Kidney (tissue), 22 donors: ENCODE measurements at places on chromosomes 3 and 15. TPM values are rescaled to one million over a fixed set of nuclear protein-coding genes. Genes with fewer than 3 reads are reported as not detected.

Gene LRRN1
- 0.41 TPM for polyA plus RNA-seq

DNA sequence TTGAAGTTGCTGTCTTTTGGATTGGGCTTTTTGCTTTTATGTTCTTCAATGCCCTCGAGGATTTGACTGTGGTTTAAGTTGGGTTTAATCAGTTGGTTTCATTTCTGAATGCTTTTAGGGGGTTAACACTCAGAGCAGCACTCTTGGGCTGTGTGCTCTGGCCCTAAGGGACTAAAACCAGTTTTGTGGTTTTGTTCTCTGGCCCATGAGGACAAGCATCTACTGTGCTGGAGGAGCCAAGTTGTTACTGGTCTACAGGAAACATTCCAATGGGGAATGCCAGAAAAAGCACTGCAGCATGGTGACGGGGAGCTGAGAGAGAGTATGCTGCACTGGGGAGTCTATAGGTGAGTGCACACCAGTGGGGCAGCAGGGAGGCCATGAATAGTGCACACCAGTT is 596.9 kb downstream of the ZBBX start:
- H3K27me3 ChIP-seq = no peaks in the 10 kb centered on the region
- H3K27ac ChIP-seq = no peak overlapping the region
- no peaks in the 10 kb centered on the region for H3K4me1 ChIP-seq
- no peak overlapping the region for H3K4me3 ChIP-seq
- H3K36me3 ChIP-seq = no peaks in the 10 kb centered on the region

Gene SMCO1
- polyA plus RNA-seq = not detected

DNA sequence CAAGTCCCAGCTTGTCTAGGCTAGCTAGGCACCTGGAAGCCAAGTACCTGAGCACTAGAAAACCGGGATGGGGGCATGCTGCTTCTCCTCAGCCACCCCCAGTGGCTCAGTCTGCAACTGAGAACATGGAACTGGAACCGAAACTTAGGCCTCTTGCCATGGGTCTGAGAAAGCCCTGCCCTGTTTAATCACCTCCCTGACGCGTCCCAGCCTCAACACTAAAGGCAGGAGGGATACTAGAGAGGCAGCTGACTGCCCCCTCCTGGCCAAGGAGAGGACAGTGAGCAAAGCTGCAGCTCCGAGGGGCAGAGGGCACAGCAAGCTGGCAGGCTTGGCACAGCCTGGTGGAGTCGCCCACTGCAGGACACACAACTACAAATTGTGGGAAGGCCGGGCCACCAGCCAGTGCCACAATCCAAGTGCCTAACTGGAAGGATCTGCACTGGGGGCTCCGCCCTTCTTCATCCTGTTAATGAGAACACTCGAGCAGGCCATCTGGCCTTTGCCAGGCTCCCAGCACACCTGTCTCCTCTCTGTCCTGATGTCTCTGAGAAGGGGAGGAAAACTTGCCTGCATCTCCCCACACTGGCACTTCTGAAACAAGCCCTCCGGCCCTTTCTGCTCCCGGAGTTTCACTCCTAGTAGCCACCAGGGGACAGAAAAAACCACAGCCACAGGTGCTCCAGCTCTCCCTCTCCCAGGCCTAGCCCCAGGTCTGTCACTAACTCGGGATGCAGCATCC is 53.7 kb downstream of the BDH1 start:
- DNase-seq = no peak
- no peak overlapping the region for H3K4me3 ChIP-seq
- H3K27me3 ChIP-seq = no peaks in the 10 kb centered on the region
- H3K4me1 ChIP-seq = no peaks in the 10 kb centered on the region

GRCh38 chr3:101255441-101255840 is 64.9 kb downstream of the IMPG2 start:
- DNase-seq = no peak
- no peak overlapping the region for H3K4me3 ChIP-seq
- H3K36me3 ChIP-seq = no peaks in the 10 kb centered on the region
- H3K27ac ChIP-seq = no peak overlapping the region

Gene IMPG2
- 0.15 TPM for polyA plus RNA-seq

Gene XIRP1
- not detected for polyA plus RNA-seq

Gene CPEB1
- 1.6 TPM for polyA plus RNA-seq

DNA sequence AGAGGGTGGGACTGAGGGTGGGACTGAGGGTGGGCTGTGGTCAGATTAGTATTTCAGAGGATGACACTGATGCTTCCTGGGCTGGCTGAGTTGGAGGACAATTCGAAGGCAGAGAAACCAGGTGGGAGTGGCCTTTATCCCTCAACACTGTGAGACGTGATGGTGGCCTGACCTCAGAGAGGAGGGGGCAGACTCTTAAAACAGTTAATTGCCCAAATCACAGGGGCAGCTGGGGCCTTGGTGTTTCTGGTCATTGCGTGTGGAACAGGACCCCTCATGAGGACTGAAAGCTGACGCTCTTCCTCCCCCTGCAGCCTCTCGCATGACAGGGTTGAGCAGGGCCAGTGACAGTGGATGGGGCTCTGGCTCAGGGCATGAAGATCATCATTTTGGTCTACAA is 18.7 kb downstream of the DNASE1L3 start:
- no peaks in the 10 kb centered on the region for H3K36me3 ChIP-seq
- H3K27ac ChIP-seq = no peak overlapping the region
- H3K4me1 ChIP-seq = no peaks in the 10 kb centered on the region

GRCh38 chr3:70120357-70120966 is 120.9 kb downstream of the SAMMSON start:
- H3K4me1 ChIP-seq = no peaks in the 10 kb centered on the region
- H3K4me3 ChIP-seq = no peak overlapping the region
- no peaks in the 10 kb centered on the region for H3K36me3 ChIP-seq
- DNase-seq = peak; percentile 16

DNA sequence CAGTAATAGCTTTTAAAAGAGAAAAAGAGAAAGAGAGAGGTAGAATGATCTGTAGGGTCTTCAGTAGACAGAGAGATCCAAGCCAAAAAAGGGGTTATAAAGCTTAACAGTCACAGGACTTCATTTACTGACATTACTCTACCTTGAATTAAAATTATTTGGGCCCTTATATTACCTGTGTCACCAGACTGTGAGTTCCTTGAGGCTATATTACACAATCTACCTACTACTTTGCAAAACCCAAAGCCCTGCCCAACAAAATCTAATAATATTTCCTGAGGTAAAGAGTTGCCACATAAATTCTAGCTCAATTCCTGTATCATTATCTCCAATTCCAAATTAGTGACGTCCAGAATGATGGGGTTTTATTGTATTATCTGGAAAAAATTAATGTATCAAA is 1.9 kb downstream of the UBR1 start:
- peaks cover 6% of the 10 kb centered on the region for H3K4me1 ChIP-seq
- peaks cover 5% of the 10 kb centered on the region for H3K36me3 ChIP-seq
- no peak overlapping the region for H3K27ac ChIP-seq
- DNase-seq = no peak
- no peak overlapping the region for H3K4me3 ChIP-seq
- no peaks in the 10 kb centered on the region for H3K27me3 ChIP-seq

DNA sequence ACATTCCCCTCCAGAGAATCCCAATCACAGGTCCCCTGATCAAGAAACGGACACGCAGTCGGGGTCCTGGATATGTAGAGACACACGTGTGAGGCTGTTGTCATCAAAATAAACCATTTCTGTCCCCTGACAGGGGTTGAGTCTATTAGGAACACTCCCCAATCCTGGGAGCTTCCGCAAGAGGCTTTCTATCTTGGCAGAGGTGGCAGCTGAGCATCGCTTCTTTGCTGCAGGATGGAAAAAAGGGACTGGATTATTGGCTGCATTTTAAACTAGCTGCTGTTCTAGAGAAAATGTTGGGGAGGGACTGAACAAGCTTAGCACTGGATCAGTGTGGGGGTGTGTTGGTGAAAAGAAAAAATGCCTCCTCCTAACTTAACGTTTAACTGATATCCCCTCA is 2.5 kb upstream of the CNTN4 start:
- H3K27ac ChIP-seq = no peak overlapping the region
- no peaks in the 10 kb centered on the region for H3K36me3 ChIP-seq
- H3K4me3 ChIP-seq = no peak overlapping the region
- DNase-seq = peak; percentile 16

Gene ZNF501
- polyA plus RNA-seq = 1.5 TPM

- no peak overlapping the region for H3K27ac ChIP-seq
- no peaks in the 10 kb centered on the region for H3K4me1 ChIP-seq
- no peak overlapping the region for H3K4me3 ChIP-seq
- H3K36me3 ChIP-seq = no peaks in the 10 kb centered on the region
These were observed 58.2 kb downstream of the KCNH8 start for GRCh38 chr3:19206540-19206939.

Gene DPPA2
- polyA plus RNA-seq = not detected

GRCh38 chr3:46485779-46486175 is 12.0 kb upstream of the RTP3 start:
- DNase-seq = peak; percentile 42
- H3K27me3 ChIP-seq = no peaks in the 10 kb centered on the region
- H3K4me3 ChIP-seq = no peak overlapping the region
- no peaks in the 10 kb centered on the region for H3K36me3 ChIP-seq

DNA sequence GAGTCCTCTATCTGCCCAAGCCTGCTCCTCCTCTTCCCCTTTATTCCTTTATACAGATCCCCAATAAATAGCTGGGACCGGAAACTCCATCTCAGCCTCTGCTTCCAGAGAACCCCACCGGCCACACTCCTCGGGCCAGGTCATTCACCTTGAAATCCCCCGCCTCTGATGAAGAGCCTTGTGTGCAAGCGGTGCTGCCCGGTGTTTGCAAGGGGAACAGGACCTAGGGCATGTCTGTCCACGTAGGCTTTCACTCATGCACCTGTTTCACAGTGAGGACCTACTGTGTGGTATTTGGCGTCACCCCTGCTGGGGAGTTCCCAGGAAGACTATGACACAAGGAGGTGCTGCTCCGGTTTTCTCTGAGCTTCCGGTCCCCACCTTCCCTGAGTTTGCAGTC is 54.0 kb downstream of the WNT7A start:
- H3K4me3 ChIP-seq = no peak overlapping the region
- DNase-seq = no peak
- no peaks in the 10 kb centered on the region for H3K36me3 ChIP-seq

DNA sequence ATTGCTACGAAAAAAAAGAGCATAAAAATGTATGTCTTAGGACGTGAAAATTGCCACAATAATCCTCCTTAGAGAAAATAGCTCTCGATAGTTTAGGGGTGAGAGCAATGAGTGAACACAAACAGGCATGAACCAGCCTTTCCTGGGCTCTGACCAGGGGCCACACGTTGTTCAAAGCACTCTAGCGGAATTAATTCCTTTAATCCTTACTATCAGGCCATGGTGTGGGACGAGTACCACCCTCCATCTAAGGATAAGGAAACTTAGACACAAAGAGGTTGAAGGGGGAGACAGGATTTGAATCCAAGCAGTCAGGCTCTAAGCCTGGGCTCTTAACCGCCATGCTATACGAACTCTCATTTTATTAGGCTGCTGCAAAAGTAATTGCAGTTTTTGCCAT is 81.9 kb upstream of the CACNA2D3 start:
- no peak overlapping the region for H3K4me3 ChIP-seq
- H3K27ac ChIP-seq = no peak overlapping the region
- DNase-seq = no peak
- no peaks in the 10 kb centered on the region for H3K27me3 ChIP-seq
- no peaks in the 10 kb centered on the region for H3K4me1 ChIP-seq
- no peaks in the 10 kb centered on the region for H3K36me3 ChIP-seq

Gene PKM
- polyA plus RNA-seq = 799 TPM

Gene BFSP2
- 0.86 TPM for polyA plus RNA-seq

- no peaks in the 10 kb centered on the region for H3K4me1 ChIP-seq
- peak overlapping the region; percentile 23 for H3K27ac ChIP-seq
- H3K27me3 ChIP-seq = no peaks in the 10 kb centered on the region
- no peak overlapping the region for H3K4me3 ChIP-seq
- H3K36me3 ChIP-seq = no peaks in the 10 kb centered on the region
- no peak for DNase-seq
These were observed 15.0 kb upstream of the GNAI2 start for GRCh38 chr3:50221051-50221410.

DNA sequence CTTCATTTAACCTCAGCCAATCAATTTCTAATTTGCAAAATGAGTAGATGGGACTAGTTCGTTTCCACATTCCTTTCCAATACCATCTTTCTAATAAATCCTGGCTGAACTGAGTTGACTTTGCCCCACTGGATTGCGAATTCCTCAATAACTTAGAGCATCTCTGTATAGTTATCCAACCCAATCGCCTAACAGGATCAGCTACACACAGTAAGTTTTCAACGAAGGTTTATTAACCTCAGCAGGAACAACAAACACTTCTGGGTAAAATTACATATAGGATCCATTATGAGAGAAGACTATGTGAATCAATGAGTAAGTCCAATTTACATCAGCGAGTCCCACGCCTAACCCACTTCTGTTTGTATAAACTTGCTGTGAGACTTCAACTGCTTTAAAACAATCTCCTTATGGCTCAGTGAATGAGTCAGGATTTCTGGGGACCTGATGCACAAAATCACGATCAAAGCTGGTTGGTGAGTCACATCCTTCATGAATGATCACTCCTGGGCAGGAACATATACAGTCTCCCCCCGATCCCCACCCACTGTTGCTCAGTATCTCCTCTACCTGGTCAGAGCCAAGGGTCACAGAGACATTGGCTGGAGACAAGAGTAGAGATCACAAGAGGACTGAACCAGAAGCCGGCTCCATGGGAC is 142.8 kb downstream of the EDEM1 start:
- no peak for DNase-seq
- H3K36me3 ChIP-seq = no peaks in the 10 kb centered on the region
- H3K27me3 ChIP-seq = no peaks in the 10 kb centered on the region

DNA sequence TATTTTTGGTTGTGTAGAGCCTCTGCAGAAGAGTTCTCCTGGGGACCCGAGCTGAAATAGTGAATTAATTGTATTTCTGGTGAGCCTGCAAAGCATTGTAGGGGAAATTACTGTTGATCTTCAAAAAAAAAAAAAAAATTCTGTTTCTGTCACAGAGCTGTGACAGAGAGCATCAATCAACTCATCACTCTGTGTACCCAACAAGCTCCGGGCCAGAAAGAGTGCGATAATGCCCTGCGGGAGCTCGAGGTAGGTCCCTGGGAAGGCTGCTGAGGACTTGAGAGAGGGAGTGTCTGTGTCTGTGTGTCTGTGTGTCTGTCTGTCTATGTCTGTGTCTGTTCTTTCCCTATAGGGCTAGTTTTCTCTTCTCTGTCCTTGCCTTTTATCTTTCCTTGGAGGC is 294.4 kb upstream of the TPM1 start:
- no peak for DNase-seq
- H3K4me3 ChIP-seq = peak overlapping the region; percentile 71
- no peaks in the 10 kb centered on the region for H3K36me3 ChIP-seq
- H3K27me3 ChIP-seq = no peaks in the 10 kb centered on the region
- H3K4me1 ChIP-seq = no peaks in the 10 kb centered on the region
- no peak overlapping the region for H3K27ac ChIP-seq

DNA sequence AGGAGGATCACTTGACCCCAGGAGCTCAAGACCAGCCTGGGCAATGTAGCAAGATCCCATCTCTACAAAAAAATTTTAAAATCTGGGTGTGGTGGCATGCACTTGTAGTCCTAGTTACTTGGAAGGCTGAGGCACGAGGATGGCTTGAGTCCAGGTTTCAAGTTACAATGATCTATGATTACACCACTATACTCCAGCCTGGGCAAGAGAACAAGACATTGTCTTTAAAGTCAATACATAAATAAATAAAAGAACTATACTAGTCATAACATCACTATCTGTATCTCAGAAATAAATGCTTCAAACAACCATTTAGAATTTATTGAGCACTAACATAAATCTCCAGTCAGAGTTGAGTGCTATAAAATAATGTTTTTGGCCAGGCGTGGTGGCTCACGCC is 8.5 kb upstream of the PHLDB2 start:
- H3K4me3 ChIP-seq = no peak overlapping the region
- no peak for DNase-seq
- H3K27ac ChIP-seq = no peak overlapping the region
- H3K4me1 ChIP-seq = peaks cover 4% of the 10 kb centered on the region

GRCh38 chr15:36177590-36178302 is 401.7 kb upstream of the CDIN1 start:
- H3K27me3 ChIP-seq = no peaks in the 10 kb centered on the region
- no peak for DNase-seq
- H3K4me3 ChIP-seq = no peak overlapping the region
- H3K36me3 ChIP-seq = no peaks in the 10 kb centered on the region
- H3K27ac ChIP-seq = peak overlapping the region; percentile 38
